NCI-H1417 treated with DMSO at 0.1 percent for 48 hours (cell line): ENCODE measurements at places on chromosomes 5 and 9.

DNA sequence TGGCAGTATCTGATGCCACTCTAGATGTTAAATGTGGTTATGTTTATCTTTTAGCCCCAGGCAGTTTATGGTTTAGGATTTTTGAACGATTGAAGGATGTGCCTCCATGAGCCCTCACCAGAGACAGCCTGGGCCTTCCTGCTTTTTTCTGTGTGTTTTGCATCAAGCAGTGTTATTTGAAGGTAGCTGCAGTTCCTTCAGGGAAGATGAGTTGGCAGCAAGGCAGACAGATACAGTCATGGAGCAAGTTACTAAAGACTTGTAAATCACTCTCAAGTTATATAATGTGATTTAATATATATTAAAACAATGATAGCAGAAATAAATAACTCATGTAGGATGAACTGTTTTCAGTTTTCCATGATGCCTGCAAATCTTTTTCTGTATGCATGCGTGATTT, 204.9 kb downstream of the CD180 start:
- DNase-seq, result no peak

GRCh38 chr9:4965174-4965821, 19.8 kb upstream of the JAK2 start:
- no peak for DNase-seq

GRCh38 chr9:14565352-14566016, 127.7 kb downstream of the ZDHHC21 start:
- no peak for DNase-seq

- no peak for DNase-seq
Measured at GRCh38 chr5:56620903-56621677, 194.3 kb upstream of the MAP3K1 start.

DNA sequence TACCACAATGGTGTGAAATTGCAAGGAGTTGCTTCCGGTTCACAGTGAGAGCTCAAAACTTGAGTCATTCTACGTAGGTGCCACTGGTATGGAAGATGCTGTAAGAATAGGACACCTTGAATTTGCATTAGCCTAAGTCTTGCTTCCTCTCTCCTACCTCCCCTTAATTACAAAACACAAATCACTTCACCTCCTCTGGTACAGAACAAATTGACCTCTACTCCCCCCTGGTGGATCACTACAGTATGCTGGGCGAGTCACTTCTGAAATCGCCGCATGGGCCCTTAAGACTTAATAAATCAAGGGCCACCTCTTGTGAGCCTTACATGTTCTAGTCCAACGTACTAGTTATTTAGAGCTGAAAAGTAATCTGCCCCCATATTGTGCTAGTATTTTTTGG, 145.3 kb upstream of the SMARCA2 start:
- no peak for DNase-seq

GRCh38 chr9:134403682-134404301, 77.5 kb downstream of the RXRA start:
- DNase-seq, result no peak

DNA sequence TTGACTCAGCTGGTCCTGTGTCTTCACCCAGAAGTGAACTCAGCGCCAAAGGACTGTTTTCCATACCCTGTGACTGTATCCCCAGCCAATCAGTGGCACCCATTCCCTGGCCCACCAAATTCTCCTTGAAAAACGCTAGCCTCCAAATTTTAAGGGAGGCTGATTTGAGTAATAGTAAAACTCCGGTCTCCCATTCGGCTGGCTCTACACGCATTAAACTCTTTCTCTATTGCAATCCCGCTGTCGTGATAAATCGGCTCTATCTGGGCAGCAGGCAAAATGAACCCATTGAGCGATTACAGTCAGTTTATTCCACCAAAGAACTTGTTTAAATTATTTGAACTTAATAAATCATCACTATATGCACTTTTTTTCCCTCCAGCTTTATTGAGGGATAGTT, 55.9 kb upstream of the PPP1R26 start:
- DNase-seq, result no peak

DNA sequence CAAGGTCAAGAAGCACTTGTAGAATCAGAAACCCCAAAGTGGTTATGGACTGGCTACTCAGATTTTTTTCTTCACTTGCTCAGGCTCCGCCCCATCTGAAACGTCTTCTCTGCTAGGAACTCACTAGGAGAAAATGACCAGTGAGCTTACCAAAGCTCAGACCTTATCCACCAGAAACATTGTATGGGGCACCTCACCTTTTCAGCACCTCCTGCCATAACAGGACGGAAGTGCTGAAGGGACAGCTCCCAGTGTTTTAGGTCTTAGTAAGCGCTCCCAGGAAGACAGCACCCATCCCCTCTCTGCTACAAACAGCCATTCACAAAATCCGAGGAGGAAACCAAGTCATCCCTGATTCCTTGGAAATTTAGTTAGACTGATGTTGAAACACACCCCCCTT, 1.2 kb upstream of the GABRA1 start:
- no peak for DNase-seq

GRCh38 chr5:2240118-2240904, 357.6 kb upstream of the IRX4 start:
- DNase-seq, result no peak

DNA sequence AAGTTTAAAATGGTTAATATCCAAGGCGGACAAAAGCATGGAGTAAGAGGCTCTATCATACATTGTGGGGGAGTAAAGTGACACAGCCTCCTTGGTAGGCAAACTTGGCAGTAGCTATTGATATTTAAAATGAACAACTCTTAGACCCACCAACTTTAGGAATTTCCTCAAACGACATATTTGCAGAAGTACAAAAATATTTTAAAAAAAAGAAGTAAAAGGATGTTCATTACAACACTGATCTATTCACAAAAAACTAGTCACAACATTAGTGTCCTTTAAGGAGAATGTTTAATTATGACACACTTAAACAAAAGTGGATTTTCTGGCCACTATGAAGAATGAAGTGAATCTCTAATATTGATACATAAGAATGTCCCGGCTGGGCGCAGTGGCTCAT, 1.7 kb downstream of the ALG2 start:
- no peak for DNase-seq

DNA sequence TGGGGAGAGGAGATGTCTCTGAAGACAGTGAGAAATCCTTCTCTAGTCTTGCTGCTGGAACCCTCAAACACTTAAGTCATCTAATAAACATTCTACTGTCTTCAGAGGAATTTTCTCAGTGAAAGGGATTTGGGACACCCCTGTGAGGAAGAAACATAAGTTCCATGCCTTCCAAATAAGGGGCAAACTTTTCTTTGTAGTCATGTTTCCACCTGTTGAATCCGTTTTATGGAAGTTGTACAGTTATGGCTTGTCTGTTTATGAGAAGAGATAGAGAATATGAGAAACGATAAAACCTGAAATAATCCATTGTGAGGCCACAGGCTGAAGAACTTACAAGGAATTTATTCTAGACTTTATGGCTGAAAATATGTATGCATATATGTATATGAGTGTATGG, 49.6 kb downstream of the DOCK8 start:
- no peak for DNase-seq

GRCh38 chr9:32413424-32413823, 29.0 kb downstream of the ACO1 start:
- DNase-seq, result no peak

DNA sequence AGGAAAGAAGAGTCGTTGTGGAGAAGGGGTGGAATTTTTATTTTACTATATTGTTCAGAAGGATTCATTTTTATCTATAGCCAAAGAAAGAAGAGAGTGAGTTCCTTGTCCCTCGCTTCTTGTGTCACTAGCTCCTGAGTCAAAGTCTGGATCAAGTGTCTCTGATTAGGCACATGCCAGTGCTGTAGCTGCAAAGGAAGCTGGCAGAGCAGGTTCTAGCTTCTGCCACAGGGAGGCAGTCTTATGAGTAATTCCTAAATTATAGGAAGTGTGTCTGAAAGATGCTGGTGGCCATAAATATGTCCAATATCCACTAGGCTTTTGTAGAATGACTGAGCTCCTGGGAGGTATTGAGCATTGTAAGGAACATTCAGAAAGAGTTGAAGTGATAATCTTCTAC, 84.7 kb downstream of the DOCK2 start:
- DNase-seq, result no peak

DNA sequence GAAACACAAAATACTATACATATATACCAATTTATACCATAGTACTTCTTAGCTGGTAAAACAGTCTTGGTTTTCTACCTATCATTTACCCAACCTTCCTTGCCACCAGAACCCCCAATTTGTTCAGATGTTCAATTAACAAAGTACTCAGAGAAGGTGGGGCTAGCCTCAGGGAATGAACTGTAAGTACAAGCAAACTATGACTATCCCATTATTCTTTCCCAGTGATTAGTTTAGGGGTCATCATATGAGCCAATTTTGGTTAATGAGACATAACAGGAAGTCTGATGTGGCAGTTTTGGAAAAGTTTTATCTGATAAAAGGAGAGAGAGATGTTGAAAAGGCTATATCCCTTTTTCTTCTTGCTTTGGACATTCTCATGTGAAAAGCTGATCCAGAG, 125.8 kb downstream of the DTWD2 start:
- no peak for DNase-seq

DNA sequence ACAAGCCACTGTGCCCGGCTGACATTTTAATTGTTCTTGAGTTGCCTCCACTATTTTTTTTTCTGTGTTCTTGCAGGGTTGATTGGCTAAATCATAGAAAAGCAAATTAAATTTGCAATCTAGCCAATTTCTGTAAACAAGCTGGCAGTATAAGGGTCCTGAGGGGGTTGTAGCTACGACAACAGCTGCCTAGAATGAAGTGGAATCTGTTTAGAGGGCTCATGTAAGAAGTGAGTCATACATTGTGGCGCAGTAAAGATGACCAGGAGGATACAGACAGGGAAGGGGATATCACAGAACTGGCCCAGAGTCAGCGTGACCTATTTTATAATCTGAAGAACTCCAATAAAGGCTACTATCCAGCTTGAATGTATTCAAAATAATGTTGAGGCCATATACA, 82.2 kb upstream of the TLE1 start:
- DNase-seq, result no peak
